Stimulated activated naive CD4-positive, alpha-beta T cell (primary cell): ENCODE measurements at places on chromosomes 2 and 18.

GRCh38 chr2:119575439-119575838, 31.2 kb downstream of the CFAP221 start:
- no peak for DNase-seq

GRCh38 chr2:233044974-233045605, 12.6 kb downstream of the NEU2 start:
- no peak for DNase-seq

GRCh38 chr2:170512266-170512665, 202.9 kb upstream of the SP5 start:
- no peak for DNase-seq

- DNase-seq, result no peak
Observed at GRCh38 chr2:222646008-222646407, 9.9 kb downstream of the FARSB start.

DNA sequence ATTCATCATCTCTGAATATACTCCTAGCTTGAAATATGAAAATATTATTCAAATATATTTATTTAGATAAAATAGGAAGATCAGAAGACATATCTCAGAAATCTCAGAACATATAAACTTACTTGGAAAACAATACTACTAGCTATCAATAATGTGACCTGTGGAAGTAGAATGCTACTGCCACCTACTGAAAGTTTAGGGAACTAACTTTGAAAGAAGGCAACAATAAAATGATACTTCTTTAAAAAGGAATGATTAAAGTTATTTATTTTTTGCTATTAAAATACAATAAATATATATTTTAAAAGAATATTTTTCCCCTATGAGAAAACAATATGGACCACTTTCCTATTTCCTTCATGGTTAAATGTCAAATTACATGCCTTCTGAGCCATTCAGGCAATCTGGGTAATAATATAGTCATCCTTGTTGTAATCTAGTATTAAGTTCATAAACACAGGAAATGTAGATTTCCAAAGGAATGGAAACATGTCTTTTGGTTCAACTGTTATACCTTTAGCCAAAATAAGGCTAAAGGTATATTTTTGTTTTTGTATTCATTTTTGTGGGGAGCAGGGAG, 26.0 kb downstream of the ACADL start:
- DNase-seq, result no peak
